ENCODE measurements at places on chromosomes 4 and X.

- DNase-seq = no peak
These were observed 252.0 kb downstream of the EVC2 start for GRCh38 chr4:5456296-5456845.

- no peak for DNase-seq
These were observed 2050.7 kb downstream of the ARAP2 start for GRCh38 chr4:34193451-34194154.

DNA sequence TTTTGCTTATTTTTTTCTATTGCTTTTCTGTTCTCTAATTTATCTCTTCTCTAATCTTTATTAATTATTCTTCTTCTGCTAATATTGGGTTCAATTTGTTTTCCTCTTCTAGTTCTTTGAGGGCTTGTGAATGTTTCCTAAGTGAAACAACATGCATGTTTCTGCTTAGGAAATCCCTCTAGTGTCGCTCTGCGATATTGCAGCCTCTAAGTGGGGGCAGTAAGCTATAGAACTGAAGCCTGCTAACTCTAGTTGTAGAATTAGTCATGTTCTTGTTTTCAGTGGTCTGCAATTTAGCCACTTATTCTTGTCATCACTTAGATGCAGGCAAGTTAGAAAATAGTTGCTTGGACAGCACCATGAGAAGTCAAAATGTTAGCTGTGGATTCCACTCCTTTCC is 222.6 kb downstream of the SPIN4 start:
- no peak for DNase-seq

DNA sequence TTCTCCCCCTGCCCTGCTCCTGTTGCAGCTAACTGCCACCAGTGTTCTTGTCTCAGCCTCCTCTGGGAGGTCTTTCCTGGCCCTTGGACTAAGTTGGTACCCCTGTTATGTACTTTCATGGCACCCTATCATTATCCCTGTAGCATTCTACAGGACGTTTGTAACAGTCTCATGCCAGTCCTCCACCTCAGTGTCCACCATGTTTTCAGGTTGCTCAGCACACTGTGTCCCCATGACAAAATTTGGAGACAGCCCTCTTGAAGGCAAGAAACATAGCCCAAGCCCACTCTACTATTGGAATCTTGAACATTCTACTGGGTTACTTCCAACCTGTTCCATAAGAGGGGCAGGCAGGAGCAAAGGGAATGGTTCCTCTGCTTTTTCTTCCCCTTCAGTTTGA is 194.4 kb upstream of the ANXA3 start:
- DNase-seq = no peak

GRCh38 chr4:87150498-87151261 is 69.7 kb downstream of the KLHL8 start:
- DNase-seq = peak; percentile 60

GRCh38 chrX:154824638-154825037 is 9.8 kb downstream of the SMIM9 start:
- DNase-seq = no peak

- no peak for DNase-seq
These were observed 1262.7 kb upstream of the PABPC4L start for GRCh38 chr4:135464311-135464710.

DNA sequence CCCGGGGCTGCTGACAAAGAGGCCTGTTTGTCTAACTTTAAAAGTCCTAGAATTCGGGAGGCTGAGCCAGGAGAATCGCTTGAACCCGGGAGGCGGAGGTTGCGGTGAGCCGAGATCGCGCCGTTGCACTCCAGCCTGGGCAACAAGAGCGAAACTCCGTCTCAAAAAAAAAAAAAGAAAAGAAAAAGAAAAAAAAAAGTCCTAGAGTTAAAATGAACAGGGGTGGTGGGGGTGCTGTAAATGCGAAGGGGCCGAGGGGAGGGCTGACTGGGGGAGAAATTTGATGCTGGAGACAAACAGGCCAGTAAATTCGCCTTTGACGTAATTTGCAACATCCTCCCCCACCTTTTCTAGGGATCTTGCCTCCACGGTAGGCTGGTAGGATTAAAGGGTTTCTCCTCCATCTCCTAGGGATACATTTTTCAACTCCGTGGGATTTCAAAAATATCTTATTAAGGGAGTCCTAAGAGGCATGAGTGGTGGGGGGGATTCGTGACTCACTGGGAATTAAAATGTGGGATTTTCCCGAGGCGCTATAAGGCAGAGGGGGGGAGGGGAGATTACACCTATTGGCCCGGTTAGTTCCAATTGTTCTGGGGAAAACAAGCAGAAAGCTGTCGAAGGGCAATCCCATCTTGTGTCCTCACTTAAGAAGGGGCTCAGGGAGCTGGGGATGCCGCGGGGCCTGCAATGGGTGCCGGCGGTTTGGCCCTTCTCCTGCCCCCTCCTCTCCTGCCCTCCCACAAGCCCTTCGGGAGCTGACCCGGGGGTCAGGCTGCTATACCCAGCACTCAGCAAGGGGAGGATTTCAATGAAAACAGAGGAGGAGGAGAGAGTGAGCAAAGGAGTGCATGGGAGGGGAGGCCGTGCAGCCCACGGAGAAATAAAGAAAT is 3.0 kb upstream of the BCOR start:
- no peak for DNase-seq

DNA sequence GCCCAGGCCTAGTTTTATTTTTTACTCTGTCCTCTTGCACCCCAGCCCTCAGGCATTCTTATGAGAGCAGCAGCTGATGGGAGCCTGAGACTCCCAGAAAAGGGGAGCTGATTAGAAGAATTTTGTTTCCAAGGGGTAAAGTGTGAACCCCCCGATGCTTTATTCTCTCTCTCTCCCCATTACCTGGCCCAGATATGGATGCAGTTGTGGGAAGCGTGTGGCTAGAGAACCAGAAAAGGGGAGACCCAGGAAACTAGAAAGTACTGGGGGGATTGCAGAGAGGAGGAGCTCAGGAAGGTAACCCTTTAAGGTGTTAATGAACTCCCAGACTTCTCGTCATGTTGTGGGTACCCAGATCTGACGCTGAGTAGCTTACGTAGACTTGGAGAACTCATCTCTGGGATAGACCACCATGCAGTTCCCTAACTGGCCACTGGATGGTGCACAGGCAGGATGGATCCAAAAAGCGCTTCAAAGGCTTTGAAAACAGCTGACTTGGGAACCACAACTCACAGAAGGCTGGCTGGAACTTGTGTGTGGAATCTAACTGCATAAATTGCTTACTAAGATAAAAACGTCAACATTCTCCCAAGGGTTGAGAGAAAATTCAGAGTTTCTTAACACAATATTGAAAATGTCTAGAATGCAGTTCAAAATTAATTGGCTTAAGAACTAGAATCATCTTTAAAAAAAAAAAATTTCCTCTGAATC is 64.7 kb downstream of the TBC1D14 start:
- DNase-seq = peak; percentile 37

DNA sequence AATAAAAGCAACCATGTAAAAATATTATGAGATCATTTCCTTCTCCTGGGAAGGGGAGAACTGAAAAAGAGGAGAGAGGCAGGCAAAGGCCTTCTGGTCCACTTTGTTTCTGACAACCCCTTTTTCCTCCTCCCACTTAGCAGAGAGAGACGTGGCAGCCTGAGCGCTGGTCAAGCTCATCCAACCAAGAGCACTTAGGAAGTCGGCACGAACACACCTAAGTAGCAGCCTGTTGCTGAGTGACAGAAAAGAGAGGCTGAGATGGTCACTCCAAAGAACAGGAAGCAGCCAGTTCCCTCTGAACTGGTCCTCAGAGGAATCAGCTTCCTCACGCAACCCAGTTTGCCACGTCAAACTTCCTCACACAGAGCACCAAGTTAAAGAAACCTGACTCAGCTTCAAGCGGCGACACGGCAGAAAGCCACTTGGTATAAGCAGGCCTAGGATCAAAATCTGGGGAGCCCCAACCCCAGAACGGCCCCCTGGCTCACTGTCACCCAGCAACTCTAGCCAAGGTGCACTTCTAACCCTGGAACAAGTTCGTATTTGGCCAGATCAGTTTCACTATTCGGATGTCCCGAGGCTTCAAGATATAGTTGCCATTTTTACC is 861 bp downstream of the SEC24D start:
- DNase-seq = peak; percentile 22

DNA sequence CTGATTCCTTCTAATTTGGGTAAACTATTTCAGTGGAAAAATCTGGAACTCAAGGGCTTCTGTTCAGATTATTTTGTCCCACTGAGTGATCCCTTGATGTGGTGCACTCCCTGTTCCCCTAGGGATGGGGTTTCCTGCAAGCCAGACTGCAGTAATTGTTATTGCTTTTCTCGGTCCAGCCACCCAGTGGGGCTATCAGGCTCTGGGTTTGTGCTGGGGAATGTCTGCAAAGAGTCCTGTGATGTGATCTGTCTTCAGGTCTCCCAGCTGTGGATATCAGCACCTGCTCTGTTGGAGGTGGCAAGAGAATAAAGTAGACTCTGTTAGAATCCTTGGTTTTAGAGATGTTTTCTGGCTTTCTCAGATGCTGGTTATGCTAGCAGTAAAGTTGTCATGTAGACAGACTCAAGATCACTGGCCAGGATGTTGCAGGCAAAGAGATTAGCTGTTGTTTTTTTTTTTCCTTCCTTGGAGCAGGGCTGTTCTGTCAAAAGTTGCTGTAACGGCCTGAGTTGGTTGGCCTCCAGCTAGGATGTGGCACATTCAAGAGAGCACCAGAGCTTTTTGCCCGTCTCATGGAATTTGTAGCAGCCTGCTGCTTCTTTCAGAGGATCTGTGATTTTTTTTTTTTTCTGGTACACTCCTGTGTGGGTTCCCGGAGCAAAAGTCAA is 1314.0 kb downstream of the PCDH19 start:
- DNase-seq = no peak

- no peak for DNase-seq
These were observed 552 bp downstream of the ZDHHC9 start for GRCh38 chrX:129843209-129843458.

- DNase-seq = no peak
These were observed 46.7 kb downstream of the DDX60L start for GRCh38 chr4:168433571-168433970.

GRCh38 chrX:72624194-72624593 is 51.6 kb upstream of the HDAC8 start:
- DNase-seq = no peak

DNA sequence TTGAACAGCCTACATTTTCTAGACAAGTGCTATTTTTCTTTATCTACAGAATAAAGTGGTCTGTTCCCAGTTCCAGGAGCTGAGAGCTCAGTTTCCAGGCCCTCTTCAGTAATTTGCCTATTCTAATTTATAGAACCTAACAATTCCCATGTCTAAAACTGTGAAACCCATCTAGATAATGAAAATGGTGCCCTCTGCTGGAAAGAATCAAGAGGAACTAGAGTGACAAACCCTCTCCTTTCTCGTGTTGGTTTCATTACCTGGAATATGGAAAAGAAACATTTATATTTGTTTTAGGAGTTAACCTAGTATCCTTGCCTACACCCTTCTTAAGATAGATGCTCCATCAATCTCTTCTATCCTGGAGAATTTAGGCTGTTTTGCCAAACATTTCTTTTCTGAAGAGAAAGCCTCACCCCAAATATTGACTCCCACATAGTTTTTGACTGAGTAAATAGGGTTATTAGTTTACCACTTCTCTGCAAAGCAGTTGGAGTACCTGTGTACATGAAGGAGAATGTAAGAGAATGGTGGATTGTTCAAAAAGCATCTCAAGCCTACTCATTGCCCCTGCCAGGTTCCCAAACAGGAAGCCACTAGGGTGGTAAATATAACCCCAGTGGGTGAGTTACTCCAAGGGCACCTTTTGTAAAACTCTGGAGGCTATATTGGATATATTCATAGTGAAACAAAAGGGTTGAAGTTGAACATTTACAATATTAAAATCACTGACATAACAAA is 121.6 kb downstream of the RASL11B start:
- DNase-seq = peak; percentile 70

- no peak for DNase-seq
These were observed 8.3 kb upstream of the ZXDB start for GRCh38 chrX:57583477-57583876.

- DNase-seq = no peak
These were observed 27.7 kb upstream of the TEC start for GRCh38 chr4:48297256-48297846.

- no peak for DNase-seq
These were observed 50.4 kb downstream of the GAK start for GRCh38 chr4:881709-882108.

GRCh38 chr4:180280726-180281297 is 1962.4 kb upstream of the TENM3 start:
- no peak for DNase-seq

DNA sequence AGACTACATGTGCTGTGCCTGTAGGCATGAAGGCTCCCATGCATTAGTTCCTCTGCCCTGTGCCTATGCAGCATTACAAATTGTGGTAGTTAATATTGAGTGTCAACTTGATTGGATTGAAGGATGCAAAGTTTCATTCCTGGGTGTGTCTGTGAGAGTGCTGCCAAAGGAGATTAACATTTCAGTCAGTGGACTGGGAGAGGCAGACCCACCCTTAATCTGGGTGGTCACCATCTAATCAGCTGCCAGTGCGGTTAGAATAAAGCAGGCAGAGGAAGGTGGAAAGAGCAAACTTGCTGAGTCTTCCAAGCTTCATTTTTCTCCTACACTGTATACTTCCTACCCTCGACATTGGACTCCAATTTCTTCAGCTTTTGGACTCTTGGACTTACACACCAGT is 460.2 kb upstream of the SMIM31 start:
- no peak for DNase-seq

GRCh38 chrX:100864657-100865391 is 9.3 kb downstream of the NOX1 start:
- DNase-seq = no peak

DNA sequence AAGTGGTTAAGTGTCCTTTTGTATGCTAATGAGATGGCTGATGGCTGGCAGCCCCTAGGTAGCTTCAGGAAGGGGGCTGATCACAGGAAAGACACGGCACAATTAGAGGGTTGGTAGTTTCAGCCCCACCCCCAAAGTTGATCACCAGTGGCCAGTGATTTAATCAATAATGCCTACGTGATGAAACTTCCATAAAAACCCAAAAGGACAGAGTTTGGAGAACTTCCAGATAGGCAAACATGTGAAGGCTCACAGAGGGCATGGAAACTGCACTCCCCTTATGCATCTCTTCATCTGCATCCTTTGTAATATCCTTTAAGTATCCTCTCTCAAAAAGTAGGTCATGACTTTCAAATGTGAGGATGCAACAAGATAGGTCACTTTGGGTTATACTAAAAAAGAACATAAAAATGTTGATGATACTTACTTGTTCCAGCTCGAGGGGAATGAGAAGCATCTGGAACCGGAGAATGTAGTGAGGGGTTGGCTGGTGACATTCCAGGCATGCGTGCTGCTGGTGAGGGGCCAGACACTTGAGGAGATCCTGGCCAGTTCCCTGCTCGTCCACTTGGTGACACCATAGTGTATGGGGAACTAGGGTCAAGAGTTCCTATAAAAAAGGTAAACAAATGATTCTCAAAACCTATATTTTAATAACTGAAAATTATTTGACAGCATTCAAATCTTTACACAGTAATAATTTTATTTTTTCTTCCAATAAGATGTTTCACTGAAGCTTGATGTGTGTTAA is 16.7 kb upstream of the CXorf38 start:
- DNase-seq = no peak

GRCh38 chrX:111133389-111133788 is 37.4 kb downstream of the PAK3 start:
- no peak for DNase-seq
